ENCODE measurements at places on chromosomes 7 and 10.
A peak's percentile ranks its signal among the peaks of the same experiment; 100 is the strongest.

GRCh38 chr7:140638173-140638791, 2.3 kb downstream of the DENND2A start:
- no peak for DNase-seq

- DNase-seq, result no peak
These were observed 136.4 kb downstream of the RPS24 start for GRCh38 chr10:78170026-78170475.

- DNase-seq, result peak; percentile 64
These were observed 39.8 kb upstream of the LANCL2 start for GRCh38 chr7:55325371-55325792.

DNA sequence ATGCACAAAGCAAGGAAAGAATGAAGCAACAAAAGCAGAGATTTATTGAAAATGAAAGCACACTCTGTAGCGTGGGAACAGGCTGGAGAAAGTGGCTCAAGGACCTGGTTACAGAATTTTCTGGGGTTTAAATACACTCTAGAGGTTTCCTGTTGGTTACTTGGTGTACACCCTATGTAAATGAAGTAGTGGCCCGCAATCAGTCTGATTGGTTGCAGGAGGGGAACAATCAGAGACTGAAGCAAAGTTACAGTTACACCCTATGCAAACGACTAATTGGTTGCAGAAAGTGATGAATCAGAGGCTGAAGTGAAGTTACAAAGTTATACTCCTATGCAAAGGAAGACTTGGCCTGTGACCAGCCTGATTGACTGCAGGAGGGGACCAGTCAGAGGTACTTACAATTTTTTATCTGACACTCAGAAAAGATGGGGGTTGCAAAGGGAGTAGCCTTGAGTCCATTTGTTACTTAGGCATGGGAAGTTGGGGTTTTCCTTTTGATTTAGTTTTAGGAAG, 3.6 kb upstream of the MTPN start:
- no peak for DNase-seq

DNA sequence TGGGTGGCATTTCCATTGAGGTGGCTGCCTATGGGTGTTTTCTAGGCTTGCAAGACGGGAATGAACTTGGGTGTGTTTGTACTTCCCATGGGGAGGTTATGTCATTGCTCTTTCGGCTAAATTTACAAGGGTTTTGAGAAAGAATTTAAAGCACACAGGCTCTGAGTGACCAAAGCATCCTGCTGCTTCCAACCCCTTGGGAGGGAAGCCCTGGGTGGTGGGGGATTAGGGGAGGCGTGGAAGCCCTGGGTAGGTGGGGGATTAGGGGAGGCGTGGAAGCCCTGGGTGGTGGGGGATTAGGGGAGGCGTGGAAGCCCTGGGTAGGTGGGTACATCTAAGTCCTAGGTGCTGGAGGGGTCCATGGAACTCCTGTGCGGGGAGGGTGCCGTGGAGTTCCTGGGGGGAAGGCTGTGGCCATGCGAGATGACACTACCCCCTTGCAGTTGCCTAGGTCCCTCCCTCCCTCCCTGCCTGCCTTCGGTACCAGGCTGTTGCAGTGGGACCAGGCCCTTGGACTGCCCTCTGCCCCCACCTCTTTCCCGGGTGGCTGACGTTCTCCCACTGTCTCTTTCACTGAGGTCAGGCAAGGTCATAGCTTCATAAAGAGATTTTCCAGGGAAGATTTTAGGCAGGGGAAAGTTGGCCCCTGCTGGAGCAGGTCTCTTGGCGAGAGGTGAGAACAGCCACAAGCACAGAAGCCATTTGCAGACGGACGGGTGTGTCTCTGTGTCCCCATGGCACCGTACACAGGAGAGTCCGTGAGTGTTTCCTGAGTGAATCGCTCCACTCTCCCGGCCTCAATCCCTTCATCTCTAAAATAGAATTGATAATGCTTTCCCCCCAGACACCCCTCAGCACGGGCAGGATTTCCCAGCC, 19.5 kb downstream of the PRF1 start:
- no peak for DNase-seq

GRCh38 chr7:98681951-98682350, 64.9 kb downstream of the NPTX2 start:
- no peak for DNase-seq

DNA sequence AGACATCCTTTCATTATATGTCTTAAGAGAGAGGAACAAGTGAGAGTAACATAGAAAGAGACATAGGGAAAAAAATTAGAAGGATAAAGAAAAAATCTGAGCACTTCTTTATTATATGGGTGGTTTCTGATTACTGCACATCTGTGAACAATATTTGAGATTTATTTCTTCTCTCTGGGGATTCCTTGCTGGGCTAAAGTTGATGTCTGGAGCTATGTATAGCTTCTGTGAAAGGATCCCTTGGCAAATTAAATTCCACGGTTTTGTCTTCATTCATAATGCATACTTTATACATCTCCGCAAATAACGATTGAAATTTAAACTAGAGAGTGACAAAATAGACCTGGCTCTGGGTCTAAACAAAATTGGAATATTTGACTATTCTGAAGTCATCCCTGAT, 232.2 kb upstream of the CTBP2 start:
- no peak for DNase-seq

DNA sequence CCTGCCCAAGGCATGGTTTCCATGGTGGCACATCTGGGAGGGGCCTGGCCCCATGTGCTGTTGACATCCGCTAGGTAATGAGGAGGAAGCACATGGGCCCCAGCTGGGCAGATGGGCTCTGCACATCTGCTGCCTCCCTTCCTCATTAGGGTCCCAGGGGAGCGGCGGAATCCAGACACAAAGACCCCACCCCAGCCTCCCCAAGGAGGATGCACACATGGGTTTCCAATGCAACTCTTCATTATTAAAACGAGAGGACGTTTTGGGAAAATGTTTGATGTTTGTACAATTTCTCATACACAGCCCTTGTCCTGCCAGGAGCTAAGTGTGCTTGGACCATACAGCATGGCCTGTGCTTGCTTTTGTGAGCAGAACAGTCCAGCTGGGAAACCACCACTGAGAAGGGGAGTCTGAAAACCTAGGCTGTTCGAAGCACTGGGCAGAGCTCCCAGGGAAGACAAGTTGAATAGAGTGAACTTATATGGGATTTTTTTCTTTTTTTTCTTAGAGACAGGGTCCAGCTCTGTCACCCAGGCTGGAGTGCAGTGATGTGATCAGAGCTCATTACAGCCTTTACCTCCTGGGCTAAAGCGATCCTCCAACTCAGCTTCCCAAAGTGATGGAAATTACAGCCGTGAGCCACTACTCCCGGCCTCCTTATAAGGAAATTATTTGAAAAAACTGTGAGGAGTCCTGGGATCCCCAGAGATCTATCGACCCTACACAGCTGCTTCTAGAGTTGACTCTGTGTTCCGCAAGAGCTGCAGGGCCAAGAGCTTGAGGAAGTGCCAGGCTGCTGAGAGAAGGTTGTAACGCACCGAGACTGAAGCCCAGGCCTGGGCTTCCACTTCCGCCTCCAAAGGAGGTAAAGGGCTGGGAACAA, 23.4 kb downstream of the FAM107B start:
- peak; percentile 41 for DNase-seq

DNA sequence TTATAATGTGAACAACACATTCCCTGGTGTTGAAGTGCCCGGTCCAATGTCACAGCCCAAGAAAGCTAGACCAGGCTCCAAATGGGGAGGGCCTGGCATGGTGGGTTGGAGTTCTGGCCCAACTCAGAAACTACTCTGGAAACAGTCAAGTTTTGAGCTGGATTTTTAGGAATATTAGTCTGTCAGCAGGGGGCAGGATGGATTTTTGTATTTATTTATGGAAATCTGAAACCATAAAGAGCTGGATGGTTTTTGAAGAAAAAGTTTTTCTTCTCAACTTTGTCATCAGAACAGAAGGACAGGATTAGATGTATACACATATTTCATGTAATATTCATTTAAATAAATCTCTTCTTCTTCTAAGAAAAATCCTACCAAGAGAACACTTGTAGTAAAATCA, 97.5 kb downstream of the POU6F2 start:
- no peak for DNase-seq

DNA sequence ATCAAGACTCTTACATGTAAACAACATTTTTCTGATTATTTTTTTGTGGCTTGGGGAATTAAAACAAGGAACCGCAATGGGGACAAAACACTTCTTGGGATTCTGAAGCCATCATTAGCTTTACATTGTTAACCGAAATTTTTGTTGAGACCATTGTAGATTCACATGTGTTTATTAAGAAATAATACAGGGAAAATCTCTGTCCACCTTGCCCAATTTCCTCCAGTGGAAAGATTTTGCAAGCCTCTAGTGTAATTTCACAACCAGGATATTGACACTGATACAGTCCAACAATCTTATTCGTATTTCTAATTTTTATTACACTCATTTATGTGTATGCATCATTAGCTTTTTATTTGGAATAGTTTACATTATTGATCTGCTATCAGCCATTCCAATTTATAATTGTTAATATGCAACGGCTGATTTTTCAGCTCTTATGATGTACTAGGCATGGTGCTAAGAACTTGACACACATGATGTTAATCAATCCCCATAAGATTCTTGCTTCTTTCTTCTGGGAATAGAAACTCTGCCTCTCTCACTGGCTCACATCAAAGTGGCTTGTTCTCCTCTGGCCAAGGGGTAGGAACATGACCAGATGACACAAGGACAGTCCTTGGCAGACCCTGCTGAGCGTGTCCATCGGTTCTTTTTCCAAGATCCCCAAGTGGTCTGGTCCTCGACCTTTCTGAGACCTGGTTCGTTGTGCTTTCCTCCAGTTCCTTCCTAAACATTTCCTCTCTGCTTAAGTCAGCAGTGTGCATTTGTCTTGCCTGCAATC, 137.6 kb downstream of the ADAM12 start:
- DNase-seq, result no peak

DNA sequence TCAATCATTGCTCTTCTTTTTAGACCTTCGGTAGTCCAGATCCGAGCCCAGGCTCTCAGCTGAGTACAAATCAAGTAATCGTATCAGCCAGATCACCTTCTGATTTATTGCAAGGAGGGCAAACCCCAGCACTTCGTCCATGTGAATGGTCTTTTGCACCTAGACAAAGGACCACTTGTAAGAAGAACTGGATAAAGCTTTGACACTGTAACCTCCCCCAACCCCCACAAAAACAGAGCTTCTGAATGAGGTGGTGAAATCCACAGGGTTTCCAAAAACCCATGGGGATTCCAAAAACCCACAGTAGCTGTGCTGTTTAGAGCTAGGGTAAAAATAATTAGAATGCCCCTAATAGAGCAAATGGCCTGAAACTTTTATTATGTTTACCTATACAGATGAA, 148.8 kb upstream of the ODAD2 start:
- no peak for DNase-seq

GRCh38 chr7:37265006-37265405, 183.7 kb downstream of the ELMO1 start:
- DNase-seq, result no peak

GRCh38 chr7:12578930-12579640, 8.6 kb downstream of the SCIN start:
- DNase-seq, result no peak

GRCh38 chr7:105594034-105594433, 12.7 kb upstream of the EFCAB10 start:
- DNase-seq, result peak; percentile 87

DNA sequence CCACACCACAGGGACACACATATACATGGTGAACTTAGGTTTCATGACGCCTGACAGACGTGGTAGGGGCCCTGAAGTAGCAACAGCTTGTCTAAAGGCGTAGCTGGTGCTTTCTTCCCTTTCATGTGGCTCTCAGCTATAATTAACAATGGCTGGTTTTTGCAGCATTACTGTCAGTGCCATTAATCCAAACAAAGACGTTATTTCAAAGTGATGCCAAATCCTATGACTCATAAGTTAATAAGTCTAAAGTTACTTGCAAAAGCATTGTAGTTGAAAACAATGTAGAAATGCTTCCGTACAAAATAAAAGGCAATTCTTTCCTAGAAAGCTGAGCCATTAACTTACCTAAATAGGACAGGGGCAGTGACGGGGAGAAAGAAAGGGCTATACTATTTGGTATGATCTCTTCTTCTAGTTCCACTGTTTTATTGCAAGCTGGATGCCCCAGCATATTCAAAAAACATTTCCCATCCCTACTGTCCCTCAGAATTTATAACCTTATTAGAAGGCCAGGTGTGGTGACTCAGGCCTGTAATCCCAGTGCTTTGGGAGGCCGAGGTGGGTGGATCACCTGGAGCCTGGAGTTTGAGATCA, 105.4 kb downstream of the ODAD2 start:
- DNase-seq, result no peak

DNA sequence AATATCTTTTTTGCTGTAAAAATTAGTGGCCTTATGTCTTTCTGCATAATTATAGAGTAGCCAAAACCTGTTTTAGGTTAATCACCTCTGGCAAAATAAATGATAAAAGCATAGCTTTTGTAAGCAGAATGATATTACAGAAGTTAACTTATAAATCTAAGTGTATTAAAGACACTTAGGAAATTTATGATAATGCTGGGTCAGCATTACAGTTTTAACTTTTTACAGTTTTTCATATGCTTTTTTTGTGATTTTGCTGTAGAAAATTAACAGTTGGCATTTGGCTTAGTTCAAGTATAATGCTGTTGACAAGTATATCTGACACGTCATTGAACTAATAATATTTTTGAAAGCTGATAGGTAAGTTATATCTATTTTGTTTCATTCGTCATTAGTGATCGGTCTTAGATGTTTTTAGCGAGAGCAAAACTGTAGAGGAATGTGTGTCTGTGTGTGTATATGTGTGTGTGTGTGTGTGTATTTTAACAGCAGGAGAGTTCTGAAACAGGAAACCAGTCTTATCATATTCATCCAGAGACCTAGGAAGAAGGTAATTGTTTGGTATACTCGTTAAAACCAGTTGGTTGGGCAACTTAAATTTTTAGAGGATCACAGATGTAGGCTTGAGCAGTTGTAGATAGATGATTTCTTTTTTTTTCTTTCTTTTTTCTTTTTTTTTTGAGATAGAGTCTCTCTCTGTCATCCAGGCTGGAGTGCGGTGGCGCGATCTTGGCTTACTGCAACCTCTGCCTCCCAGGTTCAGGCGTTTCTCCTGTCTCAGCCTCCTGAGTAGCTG, 15.4 kb downstream of the PTEN start:
- no peak for DNase-seq

DNA sequence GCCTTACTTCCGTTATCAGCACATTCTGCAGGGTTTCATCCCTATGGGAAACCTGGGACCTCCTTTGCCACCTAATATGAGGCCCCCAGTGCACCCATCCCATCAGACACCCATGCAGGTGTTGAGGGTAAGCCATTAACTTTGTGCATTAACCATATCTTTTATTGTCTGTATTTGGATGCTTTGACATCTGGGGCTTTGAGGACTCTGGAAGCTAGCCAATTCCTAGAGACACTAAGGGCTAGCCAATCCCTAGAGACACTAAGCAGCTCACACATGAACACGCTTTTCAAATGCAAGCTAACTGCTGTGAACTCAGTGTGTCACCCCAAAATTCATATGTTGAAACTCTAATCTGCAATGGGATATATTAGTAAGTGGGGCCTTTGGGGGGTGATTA, 272.5 kb upstream of the COBL start:
- DNase-seq, result no peak

GRCh38 chr10:66819691-66820090, 106.1 kb upstream of the LRRTM3 start:
- DNase-seq, result no peak

- DNase-seq, result peak; percentile 34
These were observed 28.6 kb downstream of the EEPD1 start for GRCh38 chr7:36181668-36182067.
